A549 (cell line): ENCODE measurements at places on chromosomes 7 and 10.

DNA sequence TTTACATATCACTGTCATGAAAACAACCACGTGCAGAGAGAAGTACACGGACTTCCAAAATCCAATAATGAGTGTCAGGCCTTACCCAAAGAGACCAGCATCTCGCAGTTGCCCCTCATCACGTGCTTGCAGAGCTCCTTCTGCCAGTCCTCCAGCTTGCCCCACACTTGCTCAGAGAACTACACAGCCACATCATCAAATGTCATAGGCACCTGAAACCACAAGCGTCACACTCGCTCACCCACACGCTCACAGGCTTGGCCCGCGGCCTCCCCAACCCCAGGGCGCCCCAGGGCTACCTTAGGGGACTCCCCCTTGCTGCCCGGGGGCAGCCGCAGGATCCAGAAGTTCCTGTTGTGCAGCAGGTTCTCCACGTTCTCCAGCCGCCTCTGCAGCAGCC, 123.4 kb upstream of the ZNF746 start:
- no peak for DNase-seq

DNA sequence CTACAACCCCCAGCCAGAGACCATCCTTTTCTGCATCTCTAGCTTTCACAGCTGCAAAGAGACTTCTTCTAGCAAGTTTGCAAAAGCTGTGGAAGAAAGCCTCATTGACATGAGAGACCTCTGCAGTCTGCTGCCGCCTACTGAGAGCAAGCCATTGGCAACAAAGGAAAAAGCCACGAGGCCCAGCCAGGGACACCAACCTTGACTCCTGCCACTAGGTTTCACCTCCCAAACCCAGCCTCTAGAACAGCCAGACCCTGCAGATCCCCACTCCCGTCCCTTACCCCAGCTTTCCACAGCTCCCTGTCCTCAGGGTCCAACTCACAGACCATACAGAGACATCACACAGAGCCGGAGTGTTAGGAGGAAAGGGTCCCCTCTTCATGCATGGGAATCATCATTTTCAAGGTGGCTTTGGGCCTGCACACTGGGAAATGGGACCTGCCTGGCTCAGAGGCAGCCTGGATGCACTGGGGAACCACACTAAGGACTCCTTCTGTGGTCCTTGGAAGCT, 14.6 kb upstream of the C10orf53 start:
- no peak for DNase-seq

GRCh38 chr7:114086914-114087652, 168.3 kb upstream of the PPP1R3A start:
- DNase-seq, result no peak

DNA sequence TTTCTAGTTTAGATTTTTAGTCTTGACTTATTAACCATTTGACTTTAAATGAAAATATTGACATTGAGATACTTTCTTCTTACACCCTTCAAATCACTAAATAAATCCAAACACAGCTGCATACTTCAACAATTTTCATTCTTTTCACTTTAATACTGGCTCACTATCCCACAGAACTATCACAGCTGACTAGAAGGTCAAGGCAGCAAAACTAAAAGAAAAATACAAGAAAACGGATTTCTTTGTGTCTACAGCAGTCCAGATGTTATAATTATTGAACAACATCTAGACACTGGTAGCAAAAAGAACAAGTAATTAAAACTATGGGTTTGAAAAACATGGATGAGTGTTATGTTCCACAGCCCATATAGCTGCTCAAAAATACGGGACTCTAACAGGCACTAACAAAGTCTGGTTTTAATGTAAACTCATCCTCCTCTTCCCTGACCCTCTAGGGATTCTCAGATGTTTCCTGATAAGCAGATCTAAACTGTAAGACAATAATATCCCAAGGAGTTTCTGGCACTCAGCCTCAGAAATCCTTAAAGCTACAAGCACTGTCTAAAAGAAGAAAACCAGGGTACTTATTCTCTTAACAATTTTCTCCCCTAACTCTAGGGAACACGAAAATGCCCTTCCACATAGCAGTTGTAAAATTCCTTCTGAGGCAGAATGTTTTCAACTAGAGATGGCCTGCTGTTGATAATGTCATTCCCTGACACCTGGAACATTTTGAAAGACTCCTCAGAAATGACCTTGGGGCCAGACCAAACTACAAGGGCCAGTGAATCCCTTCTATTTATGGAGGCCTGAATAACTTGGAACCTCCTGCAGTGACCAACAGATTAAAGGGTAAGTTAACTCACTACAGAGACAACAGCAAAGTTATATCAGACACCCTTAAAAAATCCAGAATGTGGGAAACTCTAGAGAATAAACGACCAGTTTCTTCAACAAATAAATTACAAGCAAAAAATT, 12.8 kb downstream of the DNMBP start:
- DNase-seq, result no peak

DNA sequence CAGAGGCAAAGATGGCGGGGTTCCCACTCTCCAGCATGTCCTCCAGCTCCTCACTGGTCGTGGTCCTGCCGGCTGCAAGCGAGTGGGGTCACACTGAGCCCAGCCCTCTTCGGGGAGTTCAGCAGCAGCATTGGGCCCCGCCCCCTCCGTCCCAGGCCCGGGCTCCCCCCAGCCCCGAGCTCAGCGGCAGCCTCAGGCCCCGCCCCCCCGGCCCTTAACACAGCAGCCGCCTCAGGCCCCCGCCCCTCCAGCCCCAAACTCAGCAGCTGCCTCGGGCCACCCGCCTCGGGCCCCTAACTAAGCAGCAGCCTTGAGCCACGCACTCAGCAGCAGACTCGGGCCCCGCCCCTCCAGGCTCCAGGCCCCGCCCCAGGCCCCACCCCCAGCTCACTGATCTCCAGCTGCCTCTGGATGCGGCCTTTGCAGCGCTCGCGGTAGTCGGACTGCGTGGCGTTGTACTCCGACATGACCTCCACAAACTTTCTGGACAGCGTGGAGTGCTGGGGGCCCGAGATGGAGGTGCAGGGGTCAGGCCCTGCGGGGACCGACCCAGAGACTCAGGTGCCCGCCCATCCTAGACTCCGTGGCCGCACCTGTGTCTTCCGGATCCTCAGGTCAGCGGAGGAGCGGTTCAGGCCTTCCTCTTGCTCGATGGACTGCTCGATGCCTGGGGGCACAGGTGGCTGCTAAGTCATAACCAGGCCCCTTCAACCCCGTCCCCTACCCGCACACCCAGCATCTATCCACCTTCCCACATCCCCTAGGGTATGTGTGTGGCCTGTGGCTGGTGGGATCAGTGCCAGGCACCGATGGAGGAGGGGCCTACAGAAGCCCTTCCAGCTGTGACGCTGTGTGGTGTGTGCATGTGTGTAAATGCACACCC, 15.5 kb downstream of the STX1A start:
- peak; percentile 84 for DNase-seq

DNA sequence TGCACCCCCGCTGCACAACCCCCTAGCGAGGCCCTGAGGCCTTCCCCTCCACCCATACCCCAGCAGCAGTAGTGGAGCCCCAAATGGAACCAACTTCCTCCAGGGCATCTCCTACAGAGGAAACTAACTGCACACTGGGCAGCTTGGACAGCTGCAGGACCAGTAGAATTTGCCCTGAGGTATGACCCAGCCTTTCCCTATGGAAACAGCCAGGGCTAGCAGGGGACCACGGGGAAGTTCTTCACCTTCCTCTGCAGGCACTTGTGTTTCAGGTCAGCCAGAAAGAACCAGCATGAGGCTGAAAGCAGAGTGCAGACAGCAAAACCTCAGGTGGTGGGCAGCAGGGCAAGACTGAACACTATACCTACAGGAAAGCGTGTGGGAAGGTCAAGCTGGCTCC, 5.7 kb upstream of the EEPD1 start:
- DNase-seq, result no peak

GRCh38 chr10:132589015-132589414, 51.4 kb downstream of the INPP5A start:
- DNase-seq, result no peak

DNA sequence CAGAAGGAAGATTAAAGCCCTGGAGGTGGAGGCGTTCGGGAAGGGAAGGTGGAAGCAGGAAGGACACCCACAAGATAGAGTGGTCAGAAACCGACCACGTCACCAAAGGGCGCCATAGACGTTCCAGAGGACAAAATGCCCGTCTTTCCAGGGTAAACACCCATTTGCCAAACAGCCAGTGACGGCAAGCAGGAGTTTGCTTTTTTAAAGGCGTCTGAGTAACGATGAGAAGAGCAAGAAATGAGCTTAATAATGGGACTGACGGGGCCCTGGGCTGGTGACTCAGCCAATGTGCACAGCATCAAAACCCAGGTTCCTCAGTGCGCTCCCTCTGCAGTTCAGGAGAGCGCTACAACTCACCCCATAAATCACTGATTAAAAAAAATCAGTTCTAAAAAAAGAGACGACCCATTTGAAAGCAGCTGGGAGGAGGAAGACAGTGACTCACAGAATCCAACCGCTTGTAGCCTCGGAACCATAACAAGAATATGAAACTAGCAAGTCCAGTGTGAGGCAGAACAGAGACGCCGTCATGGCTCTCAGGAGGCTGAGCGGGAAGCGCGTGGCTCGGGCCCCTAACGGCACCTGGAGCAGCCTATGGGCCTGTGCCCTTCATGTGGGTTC, 5.9 kb downstream of the DIP2C start:
- peak; percentile 89 for DNase-seq

- no peak for DNase-seq
Measured at GRCh38 chr7:141675436-141676215, 26.3 kb downstream of the DENND11 start.

- DNase-seq, result no peak
Measured at GRCh38 chr7:15315678-15316077, 246.1 kb downstream of the AGMO start.

- DNase-seq, result no peak
Measured at GRCh38 chr7:42677751-42678699, 233.8 kb downstream of the C7orf25 start.

DNA sequence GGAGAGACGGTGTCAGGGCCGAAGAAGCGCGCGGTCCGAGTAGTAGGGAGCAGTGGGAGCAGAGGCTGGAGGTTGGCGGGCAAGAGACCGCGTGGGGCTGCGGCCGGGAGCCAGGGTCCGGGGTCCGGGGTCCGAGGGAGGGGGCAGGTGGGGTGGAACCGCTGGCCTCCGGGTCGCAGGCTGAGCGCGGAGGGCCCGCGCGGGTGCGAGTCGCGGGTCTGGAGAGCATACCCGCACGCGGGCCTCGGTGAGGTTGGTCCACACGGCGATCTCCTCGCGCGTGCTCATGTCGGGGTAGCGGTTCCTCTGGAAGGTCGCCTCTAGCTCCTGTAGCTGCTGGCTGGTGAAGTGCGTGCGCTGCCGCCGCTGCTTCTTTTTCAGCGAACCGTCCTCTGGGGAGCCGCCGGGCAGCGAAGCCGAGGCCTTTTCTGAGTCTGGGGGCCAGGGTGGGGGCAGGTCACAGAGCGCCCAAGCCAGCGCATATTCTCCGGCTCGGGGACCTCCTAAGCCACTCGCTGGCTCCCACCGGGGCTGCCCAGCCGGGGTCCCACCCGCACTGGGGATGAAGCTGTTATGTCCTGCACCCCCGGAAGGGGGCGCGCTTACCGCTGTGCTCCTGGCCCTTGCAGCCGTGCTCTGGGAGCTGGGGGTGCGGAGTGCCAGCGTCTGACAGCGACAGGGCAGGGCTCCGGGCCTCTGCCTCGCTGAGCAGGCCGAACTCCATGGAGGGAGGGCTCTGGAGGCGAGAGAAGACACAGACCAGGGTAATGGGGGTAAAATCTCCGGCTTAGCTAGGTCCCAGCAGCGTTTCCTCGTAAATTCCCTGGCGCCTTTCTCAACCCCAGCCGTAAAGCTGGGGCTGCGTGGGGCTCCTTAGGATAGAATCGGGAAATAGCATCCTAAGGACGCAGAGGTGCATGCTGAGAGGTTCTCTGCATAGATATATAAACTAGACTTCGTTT, 5.5 kb downstream of the ELOVL3 start:
- peak; percentile 68 for DNase-seq

- no peak for DNase-seq
Measured at GRCh38 chr7:101614939-101615302, 14.2 kb downstream of the MYL10 start.

GRCh38 chr10:12081879-12082557, 13.3 kb downstream of the DHTKD1 start:
- DNase-seq, result peak; percentile 16

DNA sequence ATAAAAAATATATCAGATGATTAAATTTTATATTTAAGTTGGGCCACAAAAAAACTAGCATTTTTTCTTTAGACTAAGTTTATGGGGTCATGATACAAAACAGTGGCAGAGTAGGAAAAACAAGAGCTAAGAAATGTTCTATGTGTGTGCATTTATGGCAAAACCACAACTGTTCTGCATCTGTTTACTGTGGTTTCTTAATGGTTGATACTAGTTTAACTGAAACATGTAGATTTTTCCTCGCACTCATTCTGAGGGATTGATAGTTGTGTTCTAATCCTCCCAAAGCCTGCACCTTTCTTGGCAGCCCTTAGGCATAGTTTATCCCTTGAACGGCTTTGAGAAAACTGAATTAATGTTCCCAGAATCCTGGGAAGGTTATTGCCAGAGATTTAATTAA, 66.6 kb upstream of the PHYHIPL start:
- DNase-seq, result no peak

GRCh38 chr10:128018236-128018635, 108.0 kb downstream of the MKI67 start:
- DNase-seq, result no peak

GRCh38 chr7:117472335-117472734, 7.5 kb upstream of the CFTR start:
- DNase-seq, result no peak

DNA sequence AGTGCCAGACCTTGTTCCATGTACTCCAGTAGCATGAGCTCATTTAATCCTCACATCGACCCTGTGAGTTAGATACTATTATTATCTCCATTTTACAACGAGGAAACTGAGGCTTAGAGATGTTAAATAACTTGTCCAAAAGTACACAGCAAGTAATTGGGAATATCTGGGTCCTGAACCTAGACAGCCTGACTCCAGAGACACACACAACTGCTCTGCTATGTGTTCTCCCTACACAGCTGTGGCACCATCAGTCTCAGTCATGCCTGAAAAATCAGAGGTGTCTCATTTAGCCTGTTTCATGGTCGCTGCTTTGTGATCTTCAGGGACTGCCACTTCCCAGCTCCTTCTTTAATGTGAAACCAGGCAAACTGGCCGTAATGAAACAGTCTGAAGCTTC, 56.5 kb downstream of the COL1A2 start:
- DNase-seq, result no peak

- DNase-seq, result no peak
Measured at GRCh38 chr10:132551093-132551807, 13.7 kb downstream of the INPP5A start.

DNA sequence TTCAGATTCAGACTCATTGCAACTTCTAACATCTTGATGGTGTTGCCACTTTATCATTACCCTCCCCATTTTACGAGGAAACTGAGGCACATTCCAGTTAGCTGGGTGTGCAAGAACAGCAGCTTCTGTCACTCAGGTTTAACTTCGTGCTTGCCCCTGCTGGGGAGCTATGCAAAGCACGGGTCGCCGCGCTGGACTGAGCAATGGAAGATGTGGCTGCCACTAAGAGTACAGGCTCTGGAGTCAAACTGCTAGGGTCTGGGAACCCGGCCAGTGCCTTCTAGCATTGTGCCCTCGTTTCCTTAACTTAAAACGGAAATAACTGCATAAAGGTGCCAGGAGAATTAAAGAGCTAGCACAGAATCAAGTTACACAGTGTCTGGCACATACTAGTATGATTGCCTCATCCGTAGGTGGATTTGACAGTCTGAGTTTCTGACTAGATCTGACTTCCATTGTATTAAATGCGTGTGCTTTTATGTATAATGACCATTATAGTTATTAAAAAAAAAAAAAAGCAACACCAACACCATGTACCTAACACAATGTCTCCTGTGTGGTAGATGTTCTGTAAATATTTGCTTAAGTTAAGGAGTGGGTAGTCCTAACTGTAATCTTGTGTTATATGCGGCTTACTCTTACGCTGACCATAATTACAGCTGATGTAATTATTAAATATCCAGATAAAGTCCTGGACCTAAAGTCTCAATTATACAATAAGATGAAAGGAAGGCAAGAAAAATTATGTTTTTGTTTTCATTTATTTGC, 842 bp downstream of the ZNF22 start:
- DNase-seq, result peak; percentile 15
